ENCODE measurements at places on chromosomes 16 and 17.

DNA sequence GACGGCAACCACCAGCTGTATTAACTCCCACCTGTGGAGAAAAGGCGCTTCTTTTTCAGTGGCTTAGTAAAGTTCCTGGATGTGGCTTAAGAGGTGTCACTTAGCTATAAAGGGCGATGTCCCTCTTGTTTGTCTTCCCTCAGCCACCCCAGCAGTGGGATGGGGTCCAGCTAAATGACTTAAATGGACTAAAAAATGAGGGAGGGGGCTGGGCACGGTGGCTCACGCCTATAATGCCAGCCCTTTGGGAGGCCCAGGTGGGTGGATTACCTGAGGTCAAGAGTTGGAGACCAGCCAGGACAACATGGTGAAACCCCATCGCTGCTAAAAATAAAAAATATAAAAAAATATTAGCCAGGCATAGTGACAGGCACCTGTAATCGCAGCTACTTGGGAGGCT is 667.5 kb upstream of the RBFOX1 start:
- no peak for DNase-seq

DNA sequence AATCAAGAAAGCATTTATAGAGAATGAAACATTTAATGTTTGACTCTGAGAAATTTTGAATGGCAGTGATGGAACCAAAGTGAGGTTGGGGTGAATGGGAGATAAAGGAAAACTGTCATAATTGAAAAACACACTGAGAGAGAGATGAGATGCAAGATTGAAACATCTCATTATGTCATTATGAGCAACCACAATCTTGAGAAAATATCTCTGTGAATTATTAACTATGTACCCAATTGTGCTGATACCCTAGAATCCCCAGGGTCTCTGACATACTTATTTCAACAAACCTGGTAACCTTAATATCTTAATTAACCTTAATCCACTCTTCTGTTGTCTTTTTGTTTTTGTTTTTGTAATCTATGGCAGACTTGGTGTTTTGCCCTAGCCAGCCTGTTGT is 143.5 kb upstream of the HLF start:
- no peak for DNase-seq

- DNase-seq, result peak; percentile 100
Measured at GRCh38 chr17:44110823-44111633, 12.4 kb downstream of the HDAC5 start.

GRCh38 chr17:34360601-34361270 is 2.3 kb downstream of the CCL1 start:
- DNase-seq, result no peak

DNA sequence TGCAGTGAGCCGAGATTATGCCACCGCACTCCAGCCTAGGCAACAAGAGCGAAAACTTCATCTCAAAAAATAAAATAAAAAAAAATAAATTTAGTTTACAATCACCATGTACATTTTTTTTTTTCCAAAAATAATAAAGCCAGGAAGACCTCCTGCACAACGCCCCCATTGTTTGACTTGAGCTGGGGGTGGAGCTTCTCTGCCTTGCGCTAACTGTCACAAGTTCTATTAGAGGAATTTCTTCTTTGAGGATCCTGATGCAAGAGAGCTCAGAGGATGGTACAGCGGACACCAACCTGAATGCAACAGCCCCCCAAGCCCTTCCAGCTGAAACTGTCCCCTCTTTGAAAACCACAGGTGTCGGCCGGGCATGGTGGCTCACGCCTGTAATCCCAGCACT is 24.9 kb upstream of the CBX4 start:
- no peak for DNase-seq

DNA sequence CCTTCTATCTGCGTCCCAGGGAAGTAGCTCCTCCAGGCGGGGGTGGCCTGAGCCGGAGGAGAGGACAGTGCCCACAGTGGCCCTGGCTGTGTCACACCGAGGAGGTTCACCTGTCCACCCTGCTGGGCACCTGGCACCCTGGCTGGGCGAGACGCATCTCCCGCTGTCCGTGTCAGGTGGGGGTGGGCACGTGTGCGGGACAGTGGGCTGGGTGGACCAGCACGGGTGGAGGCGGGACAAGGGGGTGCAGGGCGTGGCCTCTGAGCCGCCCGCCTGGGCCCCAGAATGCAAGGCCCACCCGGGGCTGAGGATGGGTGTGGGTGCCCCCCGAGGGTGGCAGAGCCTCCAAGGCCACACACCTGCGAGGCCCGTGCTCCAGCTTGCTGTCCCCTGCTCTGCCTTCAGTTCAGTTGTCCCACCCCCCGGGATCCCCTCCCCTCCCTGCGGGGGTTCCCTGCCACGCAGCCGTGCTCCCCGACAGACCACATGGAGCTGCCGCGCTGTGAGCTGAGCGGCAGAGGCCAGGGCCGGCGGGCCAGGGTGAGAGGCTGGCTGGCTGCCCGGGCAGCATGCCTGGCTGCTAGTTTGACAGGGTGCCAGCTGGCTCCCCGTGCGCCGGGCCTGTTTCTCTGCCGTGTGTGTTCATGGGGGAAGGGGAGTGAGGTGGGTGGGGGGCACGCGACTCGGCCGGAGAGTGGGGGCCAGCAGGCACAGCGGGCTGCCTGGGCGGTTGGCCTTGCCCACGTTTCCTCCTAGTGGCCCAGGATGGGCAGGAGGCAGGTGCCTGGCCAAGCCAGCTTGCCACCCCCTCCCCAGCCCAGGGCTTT is 33.9 kb downstream of the BAHCC1 start:
- DNase-seq, result peak; percentile 90

- no peak for DNase-seq
Measured at GRCh38 chr17:11642655-11643054, 44.4 kb downstream of the DNAH9 start.

DNA sequence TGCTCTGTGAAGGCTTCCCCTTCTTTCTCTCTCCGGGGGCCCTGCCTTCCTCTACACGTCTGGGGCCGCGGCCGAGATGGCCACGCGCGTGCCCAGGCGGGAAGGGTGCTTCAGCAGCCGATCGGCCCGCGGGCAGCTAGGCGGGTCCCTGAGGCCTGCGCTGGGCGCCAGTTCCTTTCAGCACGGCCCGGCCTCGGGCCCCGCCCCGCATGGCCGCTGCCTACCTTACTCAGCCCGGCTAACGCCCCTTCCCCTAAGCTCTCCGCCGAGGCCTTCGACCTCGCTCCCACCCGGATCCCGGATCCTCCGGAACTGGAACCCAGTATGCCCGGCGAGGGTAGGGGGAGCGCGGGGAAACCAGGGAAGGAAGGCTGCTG is 335 bp downstream of the TMEM11 start:
- peak; percentile 75 for DNase-seq

DNA sequence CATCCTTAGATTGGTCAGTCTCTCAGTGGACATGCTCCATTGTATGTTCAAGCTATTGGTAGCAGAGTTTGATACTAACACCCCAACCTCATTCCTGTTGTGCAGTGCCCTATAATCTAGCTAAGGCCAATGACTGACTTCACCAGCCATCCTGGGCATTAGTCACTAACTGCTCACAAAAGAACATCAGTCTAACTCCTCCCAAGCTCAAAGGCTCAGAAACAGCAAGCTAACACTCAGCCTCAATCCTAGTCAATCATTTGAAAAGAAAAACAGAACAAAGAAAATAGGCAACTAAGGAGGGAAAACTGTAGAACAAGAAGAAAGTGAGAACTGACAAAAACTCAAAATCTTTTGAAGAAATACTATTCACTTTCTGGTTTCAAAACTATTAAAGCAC is 199.1 kb upstream of the C17orf78 start:
- DNase-seq, result no peak

GRCh38 chr16:26642047-26642664 is 424.6 kb upstream of the C16orf82 start:
- no peak for DNase-seq

GRCh38 chr16:23156946-23157460 is 7.8 kb upstream of the USP31 start:
- no peak for DNase-seq

DNA sequence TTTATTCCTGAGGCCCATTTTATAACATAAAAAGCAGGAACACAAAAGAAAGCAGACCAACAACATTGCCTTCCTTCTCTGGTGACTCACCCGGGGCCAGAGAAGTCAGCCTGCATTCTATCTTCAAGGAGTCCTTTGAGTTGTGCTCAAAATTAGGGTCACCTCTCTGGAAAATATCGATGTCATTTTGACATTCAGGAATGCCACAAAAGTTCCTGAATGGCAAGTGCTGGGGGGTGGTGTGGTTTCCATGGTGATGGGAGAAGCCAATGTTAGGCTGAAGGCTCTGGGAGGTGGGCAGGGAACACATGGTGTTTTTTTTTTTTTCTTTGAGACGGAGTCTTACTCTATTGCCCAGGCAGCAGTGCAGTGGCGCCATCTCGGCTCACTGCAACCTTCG is 159.6 kb downstream of the HAPSTR1 start:
- no peak for DNase-seq

DNA sequence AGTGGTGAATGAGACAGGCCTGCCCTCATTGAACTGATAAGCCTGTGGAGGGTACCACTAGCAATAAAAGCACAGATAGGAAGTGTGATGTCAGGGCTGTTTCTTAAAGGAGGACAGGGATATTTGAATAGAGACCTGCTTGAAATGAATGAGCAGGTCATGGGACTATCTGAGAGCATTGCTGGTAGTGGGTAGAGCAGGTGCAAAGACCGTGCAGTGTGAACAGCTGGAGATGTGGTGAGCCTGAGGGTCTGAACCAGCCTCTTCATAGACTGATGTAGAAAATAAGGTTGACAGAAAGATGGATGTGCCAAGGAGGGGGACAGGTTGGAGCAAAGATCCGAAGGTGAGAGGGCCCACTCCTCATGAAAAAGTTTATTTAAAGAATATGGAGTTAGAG is 2.4 kb downstream of the NUP93 start:
- no peak for DNase-seq

DNA sequence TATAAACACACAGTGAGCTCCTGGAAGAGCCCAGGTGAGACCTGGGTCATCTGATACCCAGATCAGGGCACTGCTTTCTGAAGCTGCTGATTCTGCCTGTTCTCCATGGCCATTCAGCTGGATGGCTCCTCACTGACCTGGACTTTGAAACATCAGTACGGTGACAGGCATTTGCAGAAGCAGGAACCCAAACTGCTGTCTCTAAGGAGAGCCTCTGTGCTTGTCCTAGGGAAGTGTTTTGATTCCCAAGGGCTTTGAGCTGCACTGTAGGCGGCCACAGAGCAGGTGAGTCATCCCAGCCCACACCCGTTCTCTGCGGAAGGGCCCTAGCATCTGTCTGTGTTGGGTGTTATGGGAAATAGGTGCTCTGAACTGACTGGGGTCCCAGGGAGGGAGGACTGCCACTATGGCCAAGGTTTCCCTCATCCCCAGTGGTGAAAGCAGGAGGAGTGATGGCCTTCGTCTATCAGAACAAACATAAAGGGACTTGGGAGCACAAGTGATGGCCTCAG is 60.7 kb upstream of the ADCY9 start:
- no peak for DNase-seq

- DNase-seq, result no peak
Measured at GRCh38 chr17:43953746-43954145, at the start of gene PYY. TSS of gene PYY (minus strand) at chr17:43953940. CDS start at chr17:43953483, 457 bp downstream.

GRCh38 chr16:17301593-17302135 is 169.1 kb downstream of the XYLT1 start:
- DNase-seq, result no peak

GRCh38 chr16:85422196-85422631 is 190.9 kb upstream of the GSE1 start:
- DNase-seq, result peak; percentile 31

DNA sequence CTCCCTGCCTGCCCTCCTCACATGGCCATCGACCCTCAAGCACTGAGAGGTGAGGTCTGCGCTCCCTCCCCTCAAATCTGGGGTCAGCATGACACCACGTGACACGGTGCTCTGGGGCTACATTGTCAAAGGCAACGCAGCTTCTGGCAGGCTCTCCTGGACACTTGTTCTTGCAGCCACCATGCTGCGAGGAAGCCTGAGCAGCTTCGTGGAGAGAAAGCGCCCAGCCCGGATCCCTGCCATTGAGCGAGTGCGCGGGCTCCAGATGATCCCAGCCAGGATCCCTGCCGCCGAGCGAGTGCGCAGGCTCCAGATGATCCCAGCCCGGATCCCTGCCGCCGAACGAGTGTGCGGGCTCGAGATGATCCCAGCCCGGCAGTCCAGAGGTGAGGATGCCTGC is 70.9 kb upstream of the METRNL start:
- DNase-seq, result no peak

DNA sequence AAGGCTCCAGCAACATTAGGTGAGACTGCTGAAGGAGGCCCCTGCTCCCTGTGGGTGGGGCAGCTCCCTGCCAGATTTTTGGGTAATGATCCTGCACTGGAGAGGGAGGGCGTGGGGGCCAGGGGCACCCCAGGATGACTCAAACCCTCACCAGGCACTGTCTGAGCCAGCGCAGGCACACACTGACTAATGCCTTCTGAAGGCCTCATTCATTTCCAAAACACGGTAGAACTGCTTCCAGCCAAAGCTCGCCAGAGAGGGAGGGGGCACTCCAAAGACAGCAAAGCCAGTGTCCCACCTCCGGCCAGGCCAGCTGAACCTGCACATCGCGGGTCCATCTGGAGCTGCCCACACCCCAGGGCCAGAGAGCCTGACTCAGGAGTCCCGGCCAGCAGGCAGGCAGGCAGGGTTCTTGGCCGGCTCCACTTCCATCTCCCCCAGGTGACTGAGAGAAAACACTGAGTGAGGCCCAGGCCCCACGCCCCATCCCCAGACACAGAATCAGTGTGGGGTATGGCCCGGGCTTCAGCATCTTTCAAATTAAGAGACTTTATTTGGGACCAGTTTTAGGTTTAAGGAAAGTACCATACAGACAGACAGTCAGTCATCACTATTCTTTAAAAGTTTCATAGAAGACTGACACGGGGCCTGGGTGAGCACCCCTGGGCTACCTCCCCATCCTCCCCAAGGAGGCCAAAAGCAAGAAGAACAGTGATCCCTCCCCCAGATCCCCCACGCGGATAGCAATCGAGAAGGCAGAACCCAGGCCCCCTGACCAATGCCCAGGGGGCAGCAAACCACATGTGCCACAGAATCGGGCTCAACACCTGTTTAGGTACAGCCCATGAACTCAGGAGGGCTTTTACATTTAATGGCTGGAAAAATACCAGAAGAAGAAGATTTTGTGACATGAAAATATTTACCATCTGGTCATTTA is 2.3 kb downstream of the PIEZO1 start:
- no peak for DNase-seq

DNA sequence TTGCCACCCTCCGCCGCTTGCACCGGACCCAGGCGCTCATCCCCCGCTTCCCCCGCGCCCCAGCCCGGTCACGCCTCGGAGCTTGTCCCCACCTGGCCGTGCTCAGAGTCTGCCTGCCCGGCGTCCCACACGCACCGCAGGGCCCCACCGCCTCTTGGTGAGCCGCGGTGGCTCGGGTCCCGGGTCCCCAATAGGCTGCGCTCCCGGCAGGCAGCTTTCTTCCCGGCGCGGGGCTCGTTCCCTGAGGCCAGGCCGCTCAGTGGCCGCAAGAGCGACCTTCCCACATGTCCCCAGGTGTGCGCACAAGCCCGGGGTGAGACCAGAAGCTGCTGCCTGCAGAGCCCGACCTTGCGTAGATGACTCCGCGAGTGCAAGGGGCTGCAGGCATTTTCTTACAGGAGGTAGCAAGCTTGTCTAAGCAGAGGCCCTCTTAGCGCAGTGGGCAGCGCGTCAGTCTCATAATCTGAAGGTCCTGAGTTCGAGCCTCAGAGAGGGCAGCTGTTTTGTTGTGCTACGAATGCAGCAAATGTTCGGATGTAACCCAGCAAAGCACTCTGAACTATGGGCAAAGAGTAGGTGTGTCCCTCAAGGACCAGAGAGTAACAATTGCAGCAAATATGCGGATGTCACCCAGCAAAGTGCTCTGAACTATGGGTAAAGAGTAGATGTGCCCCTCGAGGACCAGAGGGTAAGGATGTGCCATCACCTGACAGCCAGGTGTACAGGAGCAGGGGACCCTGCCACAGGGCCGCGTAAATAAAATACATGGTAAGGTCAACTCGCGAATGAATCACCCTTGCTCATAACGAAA is 15.6 kb downstream of the TLE7 start:
- no peak for DNase-seq

GRCh38 chr16:61929776-61930175 is 106.5 kb downstream of the CDH8 start:
- no peak for DNase-seq
